Activated T-cell treated with anti-CD3 and anti-CD28 coated beads, Interleukin-2, amount 50 U/mL, for 48 hours (primary cell): ENCODE measurements at places on chromosomes 6 and 20.
A peak's percentile ranks its signal among the peaks of the same experiment; 100 is the strongest.

DNA sequence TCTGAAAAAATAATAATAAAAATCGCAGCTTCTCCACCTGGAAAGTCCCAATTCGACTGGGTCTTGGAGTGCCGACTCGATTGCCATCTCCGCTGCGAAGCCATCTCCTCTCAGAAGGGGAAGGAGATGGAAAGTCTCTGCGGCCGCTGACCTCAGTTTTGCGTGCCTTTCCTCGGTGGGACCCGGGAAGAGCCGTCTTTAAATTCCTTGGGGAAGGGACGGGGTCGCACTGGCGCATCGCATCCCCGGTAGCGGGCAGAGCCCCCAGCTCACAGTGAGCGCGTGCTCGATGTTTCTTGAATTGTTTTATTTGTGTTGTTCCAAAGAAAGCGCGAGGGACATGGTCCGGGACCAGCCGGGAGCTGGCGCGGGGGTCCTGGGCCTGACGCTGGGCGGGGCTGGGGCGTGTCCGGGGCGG, 270 bp upstream of the TIAM2 start:
- DNase-seq: peak; percentile 17

DNA sequence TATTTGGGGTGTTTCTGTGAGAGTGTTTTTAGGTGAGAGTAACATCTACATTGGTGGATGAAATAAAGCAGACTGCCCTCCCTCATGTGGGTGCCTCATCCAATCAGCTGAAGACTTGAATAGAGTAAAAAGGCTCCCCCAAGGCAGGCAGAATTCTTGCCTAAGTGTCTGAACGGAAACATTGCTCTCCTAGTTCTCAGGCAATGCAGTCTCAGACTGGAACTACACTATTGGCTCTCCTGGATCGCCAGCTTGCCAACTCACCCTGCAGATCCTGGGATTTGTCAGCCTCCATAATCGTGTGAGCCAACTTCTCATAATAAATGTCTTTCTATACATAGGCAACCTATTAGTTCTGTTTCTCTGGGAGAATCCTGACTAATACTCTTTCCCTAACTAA, 5.5 kb upstream of the TMEM170B start:
- no peak for DNase-seq

- DNase-seq: no peak
Measured at GRCh38 chr20:40993794-40994540, 34.7 kb upstream of the TOP1 start.

DNA sequence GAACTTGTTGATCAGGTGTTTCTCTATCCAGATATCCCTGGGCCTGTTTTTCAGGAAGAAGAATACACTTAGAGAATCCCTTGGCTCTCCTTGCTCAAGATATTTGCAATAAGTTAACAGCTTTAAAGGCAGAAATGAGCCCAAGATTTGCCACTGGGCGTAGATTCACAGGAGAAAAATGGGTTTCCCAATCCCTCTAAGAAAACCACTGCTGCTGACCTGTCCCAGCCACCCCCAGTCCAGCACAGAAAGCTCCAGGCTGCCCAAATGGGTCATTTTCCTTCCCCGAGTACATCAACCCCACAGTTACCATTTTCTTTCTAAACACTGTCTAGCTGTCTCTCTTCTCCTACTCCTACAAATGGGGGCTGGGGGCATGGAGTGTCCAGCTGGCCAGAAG, 67.3 kb downstream of the ANKRD60 start:
- no peak for DNase-seq

DNA sequence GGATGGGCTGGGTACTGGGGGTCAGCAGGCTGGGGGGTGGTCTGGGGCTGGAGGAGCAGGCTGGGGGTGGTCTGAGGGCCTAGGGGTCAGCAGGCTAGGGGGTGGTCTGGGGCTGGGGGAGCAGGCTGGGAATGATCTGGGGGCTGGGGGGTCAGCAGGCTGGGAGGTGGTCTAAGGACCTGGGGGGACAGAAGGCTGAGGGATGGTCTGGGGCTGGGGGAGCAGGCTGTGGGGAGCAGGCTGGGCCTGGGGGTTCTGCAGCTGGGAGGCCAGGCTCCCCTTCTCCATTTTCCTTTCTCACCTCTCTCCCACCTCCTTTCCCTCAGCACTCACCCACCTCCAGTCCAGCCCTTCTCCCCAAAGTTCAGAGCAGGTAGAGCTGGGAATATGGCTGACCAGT, 114.2 kb downstream of the PSMB1 start:
- DNase-seq: no peak

GRCh38 chr20:15446373-15446772, 1109.0 kb upstream of the FLRT3 start:
- DNase-seq: no peak

DNA sequence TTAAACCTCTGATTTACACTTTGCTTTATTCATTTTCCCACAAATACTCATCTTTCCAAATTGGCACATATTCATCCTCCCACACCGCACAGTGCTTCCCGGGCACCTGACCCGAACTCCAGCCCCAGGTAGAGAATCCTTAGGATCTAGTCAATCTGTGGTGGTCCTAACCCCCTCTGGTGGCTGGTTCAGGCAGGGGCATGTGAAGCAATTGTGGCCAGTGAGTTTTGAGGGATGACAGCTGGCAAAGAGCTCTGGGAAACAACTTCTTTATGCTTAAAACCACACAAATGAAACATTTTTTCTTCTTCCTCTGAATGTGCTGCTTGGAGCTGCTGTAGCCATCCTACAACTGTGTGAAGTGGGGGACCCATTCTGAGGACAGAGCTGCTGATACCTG, 54.7 kb downstream of the ELOVL5 start:
- peak; percentile 35 for DNase-seq

DNA sequence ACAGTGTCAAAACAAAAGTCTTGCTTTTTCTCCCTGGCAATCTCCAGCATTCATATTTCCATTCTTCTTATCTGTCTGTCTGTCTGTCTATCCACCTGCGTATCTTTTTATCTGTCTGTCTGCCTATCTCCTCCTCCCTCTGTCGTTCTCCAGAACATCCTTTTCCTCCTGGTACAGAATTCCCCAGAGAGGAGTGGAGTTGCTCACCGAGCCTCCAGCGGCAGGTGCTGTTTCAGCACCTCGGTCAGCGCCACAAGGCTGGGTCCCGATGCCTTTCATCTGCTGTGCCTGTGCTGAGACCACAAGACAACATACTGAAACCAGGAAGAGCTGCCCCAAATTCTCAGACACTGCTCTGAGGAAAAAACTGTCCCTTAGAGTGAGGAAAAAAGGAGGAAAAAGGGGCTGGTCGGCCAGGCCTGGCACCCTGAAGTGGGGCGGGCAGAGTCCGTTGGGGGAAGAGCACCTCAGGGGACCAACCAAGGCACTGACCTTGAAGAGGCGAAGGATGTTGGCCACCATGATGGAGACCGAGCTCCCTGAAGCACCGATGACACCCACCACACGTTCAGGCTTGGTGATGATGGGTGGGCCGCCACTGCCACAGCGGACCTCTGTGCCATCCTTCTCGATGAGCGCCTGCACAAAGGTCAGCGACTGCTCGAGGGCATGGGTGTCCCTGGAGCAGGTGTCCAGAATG, 13.3 kb downstream of the GRM4 start:
- peak; percentile 46 for DNase-seq

DNA sequence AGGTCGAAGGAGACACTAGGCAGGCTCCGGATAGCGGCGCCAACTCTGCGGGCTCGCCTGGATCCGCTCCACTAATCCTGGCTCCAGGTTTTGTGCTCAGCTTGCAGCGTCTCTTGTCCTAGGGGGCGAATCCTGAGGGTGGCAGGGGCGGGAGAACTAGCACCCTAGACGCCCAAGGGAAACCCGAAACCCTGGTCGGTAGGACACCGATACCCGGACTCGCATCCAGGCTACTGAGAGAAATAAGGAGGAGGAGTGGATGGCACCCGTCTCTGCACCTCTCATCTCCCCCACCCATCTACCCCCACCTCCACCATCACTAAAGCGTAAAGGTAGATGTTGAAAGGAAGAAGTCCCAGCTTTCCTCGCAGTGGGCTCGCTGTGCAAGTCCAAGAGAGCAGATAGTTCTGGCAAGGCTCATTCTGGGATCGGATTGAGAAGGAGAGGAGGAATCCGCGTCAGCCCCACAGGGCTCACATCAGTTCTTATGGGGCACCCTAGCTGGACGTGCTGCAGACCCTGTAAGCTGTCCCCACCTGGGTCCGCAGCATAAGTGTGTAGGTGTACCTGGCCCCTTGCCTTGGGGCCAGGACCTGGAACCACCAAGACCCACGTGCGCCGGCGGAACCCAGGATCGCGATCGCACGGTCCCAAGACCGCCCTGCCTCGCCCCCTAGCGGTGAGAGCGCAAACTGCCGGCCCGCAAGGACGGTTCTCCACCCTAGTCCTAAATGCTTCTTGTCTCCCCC, 6.9 kb downstream of the SLC32A1 start:
- DNase-seq: peak; percentile 89

DNA sequence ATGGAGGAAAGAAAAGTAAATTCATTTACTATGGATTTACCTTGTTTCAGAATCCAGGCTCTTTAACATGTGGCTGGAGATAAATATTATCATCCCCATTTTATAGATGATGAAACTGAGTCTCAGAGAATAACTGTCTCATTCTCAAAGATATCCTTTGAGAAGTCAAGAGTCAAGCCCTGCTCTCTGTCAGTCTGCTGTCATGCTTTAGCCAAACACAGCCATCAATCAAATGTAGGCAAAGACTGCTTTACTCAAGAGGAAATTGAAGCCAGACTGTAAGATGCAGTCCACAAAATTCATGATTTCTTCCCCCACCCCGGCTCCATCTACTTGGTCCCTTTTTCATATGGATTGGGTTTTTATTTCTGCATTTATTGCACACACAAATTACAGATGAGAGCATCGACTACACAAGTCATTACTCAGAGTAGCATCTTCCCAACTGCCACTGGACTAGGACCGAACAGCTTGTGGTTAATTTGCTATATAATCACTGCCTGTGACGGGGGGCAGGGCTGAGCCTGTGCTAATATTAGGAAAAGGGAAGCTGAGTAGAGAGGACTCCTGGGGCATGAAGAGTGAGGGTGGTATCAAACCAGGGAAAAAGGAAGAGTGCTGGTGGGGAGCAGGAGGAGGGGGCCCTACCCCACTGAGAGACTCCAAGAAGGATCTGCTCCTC, 102.7 kb upstream of the TOP1 start:
- DNase-seq: no peak

- no peak for DNase-seq
Measured at GRCh38 chr20:19274412-19275015, 62.1 kb downstream of the SLC24A3 start.

- no peak for DNase-seq
Measured at GRCh38 chr6:167565388-167565787, 240.5 kb downstream of the TTLL2 start.

DNA sequence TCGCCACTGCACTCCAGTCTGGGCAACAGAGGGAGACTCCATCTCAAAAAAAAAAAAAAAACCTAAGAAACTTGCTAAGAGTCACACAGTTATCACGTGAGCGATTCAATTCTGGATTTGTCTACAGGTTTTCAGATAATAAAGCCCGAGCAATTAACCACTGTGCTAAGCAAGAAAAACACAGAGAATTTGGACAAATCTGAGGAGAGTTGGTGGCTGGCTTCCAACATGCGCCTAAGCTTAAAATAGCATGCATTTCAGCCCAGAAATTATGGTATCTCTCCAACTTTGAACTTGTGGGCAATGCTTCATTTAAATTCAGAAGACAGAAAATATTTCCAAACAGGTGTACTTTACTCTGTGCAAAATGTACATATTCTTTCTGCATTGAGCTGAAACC, 232.9 kb downstream of the TSHZ2 start:
- no peak for DNase-seq

- DNase-seq: no peak
Measured at GRCh38 chr6:167668019-167668753, 158.5 kb upstream of the AFDN start.

DNA sequence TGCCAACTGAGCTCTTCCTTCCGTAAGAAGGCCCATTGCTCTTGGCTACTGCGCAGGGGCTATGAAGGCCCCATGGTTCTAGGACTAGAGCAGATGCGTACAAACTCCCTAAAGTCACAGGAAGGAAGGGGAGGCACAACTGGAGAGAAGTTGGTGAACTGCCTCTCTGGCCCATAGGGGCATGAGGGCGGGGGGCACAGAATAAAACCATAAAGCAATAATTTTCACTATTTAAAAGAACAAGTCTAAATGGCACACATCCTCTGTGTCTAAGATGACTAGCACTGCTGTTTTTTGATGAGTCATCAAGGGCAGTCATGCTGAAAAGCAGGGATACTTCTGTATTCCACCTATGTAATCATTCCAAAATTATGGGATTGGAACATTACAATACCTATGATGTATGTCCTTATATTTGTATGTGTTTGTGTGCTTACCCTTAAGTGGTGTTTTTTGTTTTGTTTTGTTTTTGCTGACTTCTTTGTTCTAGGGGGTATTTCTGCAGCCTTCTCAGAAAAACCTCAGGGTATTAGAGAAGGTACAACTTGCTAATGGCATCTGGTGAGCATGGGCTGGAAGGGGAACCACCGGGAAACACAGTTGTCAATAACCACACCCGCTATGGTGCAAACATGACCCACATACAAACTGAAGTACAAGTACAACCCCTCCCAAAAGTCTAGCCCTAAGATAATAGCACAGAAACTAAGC, 36.9 kb downstream of the B4GALT5 start:
- peak; percentile 41 for DNase-seq

GRCh38 chr6:135231469-135231844, 50.3 kb downstream of the MYB start:
- DNase-seq: no peak

DNA sequence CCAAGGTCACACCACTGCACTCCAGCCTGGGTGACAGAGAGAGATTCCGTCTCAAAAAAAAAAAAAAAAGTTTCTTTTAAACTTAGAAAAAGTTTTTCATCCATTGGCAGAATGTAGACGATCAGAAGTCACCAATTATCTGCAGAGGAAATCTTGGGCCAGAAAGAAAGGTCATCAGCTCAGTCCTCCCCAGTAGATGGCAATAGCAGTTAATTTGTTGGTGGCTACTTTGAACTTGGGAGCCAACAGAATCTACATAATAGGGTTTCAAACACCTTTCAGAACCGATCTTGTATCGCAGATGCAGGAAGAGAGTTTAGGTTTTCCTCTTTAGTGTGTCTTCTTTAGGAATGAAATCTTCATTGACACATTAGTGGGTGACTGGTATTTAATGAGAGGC, 41.7 kb downstream of the LBP start:
- DNase-seq: no peak

GRCh38 chr20:24158281-24158680, 169.7 kb upstream of the GGTLC1 start:
- DNase-seq: no peak

GRCh38 chr6:37559501-37559900, 59.8 kb upstream of the CCDC167 start:
- DNase-seq: no peak

- no peak for DNase-seq
Measured at GRCh38 chr20:52056203-52057062, 135.1 kb downstream of the ZFP64 start.

GRCh38 chr20:2585811-2586210, 49.4 kb downstream of the TMC2 start:
- no peak for DNase-seq

GRCh38 chr6:81075974-81076373, 676.5 kb downstream of the TENT5A start:
- no peak for DNase-seq

GRCh38 chr20:34461779-34462087, 54.5 kb upstream of the DYNLRB1 start:
- no peak for DNase-seq
